PC-3 (cell line): ENCODE measurements at places on chromosomes 5 and 9. TPM values are rescaled to one million over a fixed set of nuclear protein-coding genes. Genes with fewer than 3 reads are reported as not detected.

STPG3 gene
- not detected in 2 replicates for total RNA-seq

GRCh38 chr5:148626081-148626613, 28.2 kb downstream of the HTR4 start:
- peak; percentile 51 for DNase-seq

- no peak for DNase-seq
These were observed 126.1 kb upstream of the CPEB4 start for GRCh38 chr5:173762045-173762444.

DNA sequence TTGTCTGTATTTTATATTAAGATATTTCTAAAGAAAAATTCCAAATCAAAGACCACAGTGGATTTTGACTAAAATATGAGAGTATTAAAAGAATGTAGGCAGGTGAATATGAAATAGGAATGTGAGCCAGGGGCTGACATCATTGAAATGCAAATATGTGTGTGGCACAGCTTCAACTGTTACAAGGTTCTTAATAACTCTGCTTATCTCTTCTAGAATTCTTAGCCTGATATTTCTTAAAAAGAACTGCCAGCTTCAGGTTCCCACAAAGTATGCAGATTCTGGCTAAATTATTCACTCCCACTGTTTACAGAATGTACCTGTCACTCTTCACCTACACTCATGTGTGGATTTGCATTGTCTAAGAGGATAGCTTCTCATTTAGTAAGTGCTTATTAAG, 274.4 kb downstream of the DIRAS2 start:
- DNase-seq, result no peak

CCNJL gene
- 7.7 and 9.3 TPM in 2 replicates for total RNA-seq
